ENCODE measurements at places on chromosomes 5 and 9.

DNA sequence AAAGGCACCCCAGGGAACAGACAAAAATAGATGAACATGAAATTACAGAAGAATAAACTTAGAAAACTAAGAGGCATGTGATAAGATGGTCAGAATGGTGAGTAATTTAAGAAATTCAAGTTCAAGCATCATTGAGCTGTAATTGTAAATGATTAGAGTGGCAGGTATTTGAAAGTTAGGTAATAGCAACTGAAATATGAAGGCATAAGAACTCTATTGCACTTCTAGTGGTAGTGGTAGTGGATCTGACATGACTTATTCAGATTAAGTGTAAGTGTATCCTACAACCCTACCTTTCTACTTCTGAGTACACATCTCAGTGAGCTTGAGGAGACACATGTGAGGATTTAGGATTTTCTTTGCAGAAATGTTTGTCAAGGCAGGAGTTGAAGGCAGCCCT, 192.9 kb upstream of the RIOK2 start:
- DNase-seq, result no peak

DNA sequence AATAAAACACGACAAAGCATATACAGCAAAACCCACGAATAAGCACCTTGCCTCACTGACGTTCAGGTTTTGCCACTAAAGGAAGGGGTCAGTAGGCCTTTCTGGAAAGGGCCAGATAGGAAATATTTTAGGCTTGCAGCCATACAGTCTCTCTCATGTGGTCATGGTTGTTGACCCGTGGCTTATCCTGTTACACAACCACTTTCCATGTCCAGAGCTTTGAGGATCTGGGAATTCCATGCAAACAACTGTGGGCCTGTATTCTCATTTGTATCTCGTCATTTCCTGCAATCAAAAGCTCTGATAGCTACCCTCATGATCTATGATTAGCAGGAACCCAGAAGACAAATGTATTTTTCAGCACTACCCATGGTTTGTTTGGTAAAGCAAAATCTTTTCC, 108.3 kb downstream of the DRD1 start:
- no peak for DNase-seq

GRCh38 chr9:31248156-31248555, 1136.3 kb upstream of the ACO1 start:
- no peak for DNase-seq

DNA sequence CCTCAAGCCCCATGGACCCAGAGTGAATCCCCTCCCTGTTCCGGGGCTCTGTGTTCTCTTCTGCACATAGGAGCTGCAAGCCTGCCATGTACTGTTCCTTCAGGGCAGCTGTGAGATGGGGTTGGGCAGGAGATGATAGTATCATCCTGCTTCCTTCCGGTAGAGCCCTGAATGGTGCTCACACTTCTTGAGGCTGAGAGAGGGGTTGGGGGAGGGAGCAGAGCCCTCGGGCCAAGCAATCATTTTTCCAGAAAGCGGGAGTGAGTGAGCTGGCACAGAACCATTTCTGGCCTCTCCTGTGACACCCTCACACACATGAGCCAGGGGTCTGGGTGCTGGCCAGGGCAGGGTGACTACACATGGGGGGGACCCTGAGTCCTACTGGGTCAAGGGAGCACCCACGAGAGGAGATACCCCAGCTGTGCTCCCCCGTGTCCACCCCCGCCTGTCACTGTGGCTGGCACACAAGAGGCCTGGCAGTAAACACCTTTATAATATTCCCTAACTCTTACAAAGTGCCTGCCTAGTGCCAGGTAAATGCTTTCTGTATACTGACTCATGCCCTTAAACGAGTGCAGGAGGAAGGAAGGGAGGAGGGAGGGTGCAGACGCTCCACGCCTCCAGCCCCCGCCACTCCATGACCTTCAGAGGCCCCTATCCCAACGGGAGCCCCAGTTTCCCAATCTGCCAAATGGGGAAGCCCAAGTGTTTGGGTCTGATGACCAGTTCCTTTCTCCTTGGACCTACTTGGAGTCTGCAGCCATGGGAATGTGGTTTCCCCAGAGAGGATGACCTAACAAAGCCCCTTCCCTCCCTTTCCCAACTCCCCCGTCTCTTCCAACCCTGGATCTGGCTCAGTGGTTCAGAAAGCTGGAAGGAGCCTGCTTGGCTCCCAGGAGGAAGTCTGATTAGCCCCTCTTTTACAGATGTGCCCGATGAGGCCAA, 15.5 kb downstream of the AKNA start:
- no peak for DNase-seq

DNA sequence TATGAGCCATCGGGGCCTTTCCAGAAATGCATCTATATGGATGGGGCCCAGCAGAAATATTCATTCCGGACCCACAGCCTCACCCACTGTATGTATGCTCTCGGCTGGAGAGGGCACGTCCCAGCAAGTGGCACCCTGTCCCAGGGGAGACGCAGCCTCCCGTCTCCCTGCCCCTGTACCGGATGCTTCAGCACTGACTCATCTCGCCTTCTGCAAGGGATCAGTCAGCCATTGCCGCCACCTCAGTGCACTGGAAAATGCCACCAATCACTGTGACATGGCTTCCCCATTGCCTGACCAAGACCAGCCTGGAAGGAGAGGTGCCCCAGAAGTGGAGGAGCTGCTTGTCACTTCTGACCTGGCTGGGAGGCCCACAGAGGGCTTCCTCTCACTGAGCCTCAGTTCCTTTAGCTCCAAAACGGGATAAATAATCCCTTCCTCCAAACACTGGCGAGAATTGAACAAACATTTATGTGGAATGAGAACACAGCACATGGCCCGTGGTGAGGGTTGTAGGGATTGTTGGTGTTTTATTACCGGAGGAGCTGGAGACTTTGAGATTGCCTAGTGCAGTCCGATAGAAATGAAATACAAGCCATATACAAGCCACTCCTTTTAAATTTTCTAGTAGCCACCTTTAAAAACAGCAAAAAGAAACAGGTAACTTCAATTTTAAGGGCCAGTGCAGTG, 43.9 kb upstream of the ORM1 start:
- DNase-seq, result no peak

- no peak for DNase-seq
Measured at GRCh38 chr5:76838481-76839261, 11.1 kb upstream of the S100Z start.

GRCh38 chr5:172090976-172091547, 84.6 kb upstream of the FBXW11 start:
- DNase-seq, result no peak

Data from activated CD4-positive, alpha-beta T cell treated with anti-CD3 and anti-CD28 coated beads for 24 hours (primary cell).